ENCODE measurements at places on chromosomes 7 and 10.

GRCh38 chr10:72272689-72273409 lies 875 bp upstream of the DDIT4 start:
- peak; percentile 93 for DNase-seq

- DNase-seq, result no peak
These were observed 24.9 kb downstream of the NUDT1 start for GRCh38 chr7:2266911-2267310.

GRCh38 chr7:22123139-22123538 lies 177.4 kb upstream of the CDCA7L start:
- no peak for DNase-seq

DNA sequence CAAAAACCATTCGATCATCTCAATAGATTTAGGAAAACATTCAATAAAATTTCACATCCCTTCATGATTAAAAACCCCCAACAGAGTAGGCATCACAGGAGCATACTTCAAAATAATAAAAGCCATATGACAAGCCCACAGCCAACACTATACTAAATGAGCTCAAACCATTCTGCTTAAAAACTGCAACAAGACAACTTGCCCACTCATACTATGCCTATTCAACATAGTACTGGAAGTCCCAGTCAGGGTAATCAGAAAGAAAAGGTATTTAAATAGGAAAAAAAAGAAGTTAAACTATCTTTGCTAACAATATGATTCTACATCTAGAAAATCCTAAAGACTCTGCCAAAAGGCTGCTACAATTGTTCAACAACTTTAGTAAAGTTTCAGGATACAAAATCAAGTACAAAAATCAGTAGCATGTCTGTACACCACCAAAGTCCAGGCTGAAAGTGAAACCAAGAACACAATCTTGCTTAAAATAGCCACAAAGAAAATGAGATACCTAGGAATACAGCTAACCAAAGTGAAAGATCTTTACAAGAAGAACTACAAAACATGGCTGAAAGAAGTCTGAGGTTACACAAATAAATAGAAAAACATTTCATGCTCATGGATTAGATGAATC lies 882.6 kb downstream of the GRM8 start:
- no peak for DNase-seq

- no peak for DNase-seq
These were observed 177.6 kb downstream of the GALNT11 start for GRCh38 chr7:152203095-152203494.

DNA sequence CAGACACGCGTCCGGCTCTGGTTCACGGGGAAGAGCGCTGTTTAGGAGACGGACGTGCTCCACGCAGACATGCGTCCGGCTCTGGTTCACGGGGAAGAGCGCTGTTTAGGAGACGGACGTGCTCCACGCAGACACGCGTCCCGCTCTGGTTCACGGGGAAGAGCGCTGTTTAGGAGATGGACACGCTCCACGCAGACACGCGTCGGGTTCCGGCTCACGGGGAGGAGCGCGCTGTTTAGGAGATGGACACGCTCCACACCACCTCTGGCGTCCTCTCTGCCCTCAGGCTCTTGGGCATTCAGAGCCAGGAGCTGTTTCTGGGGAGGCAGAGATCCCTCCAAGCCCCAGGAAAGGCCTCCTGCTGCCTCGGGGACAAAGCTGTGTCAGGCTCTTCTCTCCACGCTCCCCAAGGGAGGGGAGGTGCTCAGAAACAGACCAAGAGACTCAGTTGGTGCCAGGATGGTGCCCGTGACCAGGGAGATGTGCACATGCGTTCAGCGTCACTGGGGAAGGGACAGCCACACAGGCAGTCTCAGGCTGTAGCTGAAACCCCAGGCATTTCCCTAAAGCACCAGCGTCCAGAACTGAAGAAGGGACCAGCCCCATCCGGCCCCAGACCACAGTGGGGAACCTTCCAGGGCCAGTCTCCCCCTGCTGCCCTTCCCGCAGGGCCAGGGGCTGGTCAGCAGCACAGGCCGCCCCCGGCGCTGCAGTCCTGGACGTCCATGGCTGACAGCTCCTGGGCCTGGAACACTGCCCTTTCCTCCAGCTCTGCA lies 175.6 kb downstream of the ELFN1 start:
- peak; percentile 41 for DNase-seq

DNA sequence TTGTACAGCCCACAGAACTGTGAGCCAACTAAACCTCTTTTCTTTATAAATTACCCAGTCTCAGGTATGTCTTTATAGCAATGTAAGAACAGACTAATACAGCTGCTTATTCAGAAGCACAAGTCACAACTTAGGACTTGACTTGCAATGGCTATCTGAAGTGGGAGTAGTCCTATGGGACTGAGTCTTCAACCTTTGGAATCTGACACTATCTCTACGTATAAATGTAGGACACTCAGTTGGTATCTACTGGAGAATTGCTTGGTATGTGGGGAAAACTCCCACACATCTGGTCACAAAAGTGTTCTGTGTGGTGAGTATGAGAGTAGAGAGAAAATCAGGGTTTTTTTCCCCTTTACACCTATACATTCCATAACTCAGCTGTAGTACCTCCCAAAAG lies 12.3 kb upstream of the PANK1 start:
- no peak for DNase-seq

GRCh38 chr10:16459423-16459939 lies 22.7 kb downstream of the PTER start:
- no peak for DNase-seq

- DNase-seq, result no peak
These were observed 50.4 kb upstream of the WNT16 start for GRCh38 chr7:121278120-121279021.

- no peak for DNase-seq
These were observed 1250.5 kb downstream of the TYW1 start for GRCh38 chr7:68247126-68247525.

DNA sequence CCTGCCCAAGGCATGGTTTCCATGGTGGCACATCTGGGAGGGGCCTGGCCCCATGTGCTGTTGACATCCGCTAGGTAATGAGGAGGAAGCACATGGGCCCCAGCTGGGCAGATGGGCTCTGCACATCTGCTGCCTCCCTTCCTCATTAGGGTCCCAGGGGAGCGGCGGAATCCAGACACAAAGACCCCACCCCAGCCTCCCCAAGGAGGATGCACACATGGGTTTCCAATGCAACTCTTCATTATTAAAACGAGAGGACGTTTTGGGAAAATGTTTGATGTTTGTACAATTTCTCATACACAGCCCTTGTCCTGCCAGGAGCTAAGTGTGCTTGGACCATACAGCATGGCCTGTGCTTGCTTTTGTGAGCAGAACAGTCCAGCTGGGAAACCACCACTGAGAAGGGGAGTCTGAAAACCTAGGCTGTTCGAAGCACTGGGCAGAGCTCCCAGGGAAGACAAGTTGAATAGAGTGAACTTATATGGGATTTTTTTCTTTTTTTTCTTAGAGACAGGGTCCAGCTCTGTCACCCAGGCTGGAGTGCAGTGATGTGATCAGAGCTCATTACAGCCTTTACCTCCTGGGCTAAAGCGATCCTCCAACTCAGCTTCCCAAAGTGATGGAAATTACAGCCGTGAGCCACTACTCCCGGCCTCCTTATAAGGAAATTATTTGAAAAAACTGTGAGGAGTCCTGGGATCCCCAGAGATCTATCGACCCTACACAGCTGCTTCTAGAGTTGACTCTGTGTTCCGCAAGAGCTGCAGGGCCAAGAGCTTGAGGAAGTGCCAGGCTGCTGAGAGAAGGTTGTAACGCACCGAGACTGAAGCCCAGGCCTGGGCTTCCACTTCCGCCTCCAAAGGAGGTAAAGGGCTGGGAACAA lies 23.4 kb downstream of the FAM107B start:
- peak; percentile 87 for DNase-seq

GRCh38 chr10:111281516-111281915 lies 204.7 kb downstream of the ADRA2A start:
- no peak for DNase-seq

- peak; percentile 59 for DNase-seq
These were observed 25.1 kb downstream of the FAM13C start for GRCh38 chr10:59337201-59337652.

DNA sequence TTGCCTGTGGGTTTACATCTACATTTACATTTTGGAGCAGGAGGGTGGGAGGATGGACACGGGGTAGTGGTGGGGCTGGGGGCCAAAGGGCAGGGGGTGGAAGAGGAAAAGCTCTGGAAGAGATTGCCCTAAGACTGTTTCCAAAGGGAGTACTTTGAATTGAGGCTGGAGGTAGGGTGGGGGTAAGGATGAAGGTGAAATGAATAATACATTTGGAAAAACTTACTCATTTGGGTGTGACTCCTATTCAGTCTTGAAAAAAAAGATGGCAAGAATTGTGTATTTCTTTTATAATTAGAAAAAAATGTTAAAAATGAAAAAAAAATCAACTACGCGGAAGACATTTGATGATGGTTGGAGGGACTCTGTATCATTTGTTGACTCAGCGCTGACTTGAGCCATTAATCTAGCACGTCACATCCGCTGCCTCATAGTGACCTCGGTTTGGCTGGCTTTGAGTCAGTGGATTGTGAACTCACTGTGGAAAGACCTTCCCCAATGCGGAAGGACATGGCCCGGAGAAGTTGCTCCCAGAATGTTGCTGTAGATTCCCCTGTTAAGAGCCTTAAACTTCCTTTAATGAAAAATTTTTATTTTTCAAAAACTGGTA lies 2.8 kb downstream of the FAM180A start:
- DNase-seq, result no peak

DNA sequence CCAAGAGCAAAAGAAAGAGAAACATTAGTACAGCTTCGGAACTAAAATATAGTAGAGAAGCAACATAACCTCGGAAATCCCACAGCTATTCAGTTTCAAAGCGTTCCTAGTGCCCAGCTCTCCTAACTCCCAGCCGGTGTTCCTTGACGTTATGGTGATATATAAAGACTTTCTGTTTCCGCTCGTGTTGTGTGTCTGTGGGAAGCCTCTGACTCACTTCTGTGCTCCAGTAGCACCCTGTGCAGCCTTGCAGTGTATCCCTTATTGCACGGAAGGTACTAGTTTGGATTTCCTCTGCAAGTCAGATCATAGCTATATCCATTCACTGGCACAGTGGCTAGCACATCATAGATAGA lies 535 bp downstream of the ASAH2B start:
- DNase-seq, result peak; percentile 13

- DNase-seq, result peak; percentile 85
These were observed 562 bp downstream of the TMEM243 start for GRCh38 chr7:87218796-87219544.

- no peak for DNase-seq
These were observed 9.3 kb upstream of the HUS1 start for GRCh38 chr7:47988496-47989386.

- DNase-seq, result no peak
These were observed 7.6 kb downstream of the ECHS1 start for GRCh38 chr10:133365461-133366129.

DNA sequence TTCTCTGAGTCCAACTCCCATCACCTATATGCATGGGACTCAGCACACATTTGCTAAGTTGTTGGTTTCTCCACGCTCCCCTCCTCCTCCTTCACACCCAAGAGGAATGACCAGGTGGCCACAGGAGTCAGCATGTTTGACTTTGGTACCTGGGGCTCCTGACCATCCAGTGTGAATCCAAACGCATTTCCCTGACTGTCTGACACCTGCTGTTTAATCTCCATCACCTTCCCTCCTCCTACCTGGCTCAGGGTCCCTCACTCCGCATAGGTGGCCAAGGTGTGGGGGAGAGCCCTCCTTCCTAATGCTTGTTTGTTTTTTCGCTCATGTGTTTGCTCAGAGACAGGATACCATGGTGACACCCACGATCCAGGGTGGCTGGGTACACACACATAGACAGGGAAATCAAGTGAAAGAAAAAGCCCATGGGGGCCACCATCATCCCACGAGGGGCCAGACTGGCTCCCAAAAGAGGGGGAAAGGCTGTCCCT lies 194.9 kb downstream of the KCNMA1 start:
- DNase-seq, result no peak

- no peak for DNase-seq
These were observed 52.0 kb upstream of the CDK1 start for GRCh38 chr10:60726257-60726656.

DNA sequence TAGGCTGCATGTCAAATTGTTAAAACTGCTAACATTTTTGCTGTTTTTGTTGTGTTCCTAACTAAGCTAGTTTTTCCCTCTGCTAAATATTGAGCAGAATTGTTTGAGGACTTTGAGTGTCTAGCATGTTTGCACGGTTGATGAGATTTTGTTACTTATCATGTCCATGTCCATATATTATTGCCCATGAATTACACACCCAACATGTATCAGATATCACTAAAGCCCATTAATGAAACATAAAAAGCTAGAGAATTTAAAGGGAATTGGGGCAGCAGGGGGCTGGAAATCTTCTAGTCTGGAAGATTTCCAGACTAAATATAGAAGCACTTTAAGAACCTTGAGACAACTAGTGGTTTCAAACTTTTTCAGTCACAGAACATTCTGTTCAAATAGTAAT lies 197.7 kb downstream of the SNX10 start:
- DNase-seq, result no peak

DNA sequence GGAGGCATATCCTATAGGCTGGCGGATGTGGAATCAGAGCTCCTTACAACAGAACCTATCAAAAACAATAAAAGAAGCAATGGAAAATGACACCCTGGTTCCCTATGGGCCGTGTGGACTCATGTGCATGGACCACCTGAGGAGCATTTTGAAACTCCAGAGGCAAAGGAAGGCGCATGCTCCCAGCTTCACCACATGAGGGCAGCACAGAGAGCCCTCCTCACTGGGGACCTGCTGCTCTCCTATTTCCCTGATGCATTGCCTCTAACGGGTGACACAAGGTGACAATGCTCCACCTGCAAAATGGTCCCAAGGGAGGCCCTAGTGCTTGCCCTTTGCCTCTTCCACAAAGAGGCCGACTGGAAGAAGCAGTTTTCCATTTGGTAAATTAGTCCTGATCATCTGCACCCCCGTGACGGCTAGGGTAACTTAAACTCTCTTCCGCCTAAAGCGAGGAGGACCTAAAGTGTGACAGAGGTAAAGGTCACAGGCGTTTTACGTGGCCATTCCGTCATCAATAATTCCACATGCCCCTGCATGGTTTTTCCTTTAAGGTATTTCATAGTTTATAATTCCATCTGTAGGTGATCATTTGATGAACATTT lies 67.7 kb downstream of the GPAM start:
- DNase-seq, result no peak

DNA sequence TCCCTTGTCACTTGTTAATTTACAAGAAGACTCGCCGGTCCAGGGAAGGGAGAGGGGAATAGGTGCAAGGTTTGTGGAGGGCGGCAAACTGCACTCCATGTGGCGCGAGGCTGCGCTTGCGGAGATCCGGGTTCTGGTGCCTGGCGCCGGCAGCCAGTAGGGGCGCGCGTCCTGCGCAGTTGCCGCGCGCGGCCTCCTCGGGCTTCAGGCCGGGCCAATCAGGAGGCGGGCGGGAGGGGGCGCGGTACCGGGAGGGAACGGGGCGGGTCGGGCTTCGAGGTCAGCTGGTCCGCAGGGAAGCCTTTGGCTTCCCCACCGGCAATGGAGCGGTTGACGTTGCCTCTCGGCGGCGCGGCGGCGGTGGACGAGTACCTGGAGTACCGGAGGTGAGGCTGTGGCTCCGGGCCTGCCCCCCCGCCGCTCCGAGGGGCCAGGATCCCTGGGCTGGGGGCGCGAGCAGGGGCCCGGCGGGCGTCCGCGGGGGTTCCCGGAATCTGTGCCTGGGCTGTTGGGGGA lies at the start of gene FAM221A:
TSS of gene FAM221A (plus strand) at position 302 of the 516 bp plus-strand sequence. CDS start at position 322, 20 bp downstream.
- peak; percentile 92 for DNase-seq

Measured in right cardiac atrium (tissue), 5 donors.